ENCODE measurements at places on chromosomes 3 and 15.

DNA sequence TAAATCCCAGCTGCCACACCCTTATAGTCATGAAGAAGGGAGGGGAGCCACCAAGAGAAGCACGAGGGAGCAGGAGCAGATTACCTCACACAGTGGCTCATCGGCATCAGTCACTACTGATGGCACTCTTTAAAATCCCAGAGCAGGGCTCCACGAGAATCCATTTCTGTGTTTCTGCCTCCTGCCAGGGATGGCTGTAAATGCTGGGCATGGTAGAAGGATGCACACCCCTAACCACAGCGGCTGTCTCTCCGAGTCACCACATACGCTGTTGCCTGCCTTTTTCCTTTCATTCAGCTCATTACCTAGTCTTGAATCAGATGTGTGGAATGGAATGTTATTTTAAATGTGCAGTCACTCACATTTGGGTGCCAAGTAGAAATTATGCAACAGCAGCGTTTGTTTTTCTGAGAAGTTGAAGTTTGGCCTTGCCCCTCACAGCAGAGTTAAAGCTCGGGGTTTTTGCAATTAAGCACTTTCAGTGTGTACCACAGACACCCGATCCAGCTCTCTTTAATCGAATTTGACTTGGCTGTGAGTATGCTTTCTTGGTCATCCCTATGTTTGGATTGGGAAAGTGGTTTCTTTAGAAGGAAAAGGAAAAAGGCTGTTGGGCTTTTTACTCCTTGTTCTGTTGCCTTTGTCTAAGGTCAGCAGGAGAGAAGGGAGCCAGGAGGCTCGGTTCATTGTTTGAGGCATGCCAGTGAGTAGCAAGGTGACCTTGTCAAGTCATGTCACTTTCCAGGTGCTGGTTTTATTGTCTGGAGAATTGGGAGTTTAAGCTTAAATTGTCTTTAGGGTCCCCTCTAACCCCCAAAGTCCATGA lies 284.2 kb upstream of the TPM1 start:
- DNase-seq, result no peak

DNA sequence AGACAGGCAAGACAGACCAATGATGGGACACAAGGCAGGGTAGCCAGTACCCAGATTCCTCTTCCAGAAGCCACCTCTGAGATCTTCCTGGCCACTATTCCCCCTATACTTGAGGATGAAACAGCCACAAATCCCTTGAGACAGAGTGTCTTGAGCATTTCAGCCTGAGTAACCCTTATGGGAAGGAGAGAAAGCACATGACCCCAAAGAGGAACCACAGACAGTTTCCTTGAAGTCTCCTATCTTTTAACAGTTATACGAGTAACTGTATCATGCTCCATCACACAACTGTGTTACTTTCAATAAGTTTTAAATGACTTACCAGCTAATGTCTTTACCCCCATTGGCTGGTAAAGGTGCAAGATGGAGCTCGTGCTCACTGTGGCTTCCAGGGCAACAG lies 9.3 kb downstream of the VIPR1 start:
- no peak for DNase-seq

DNA sequence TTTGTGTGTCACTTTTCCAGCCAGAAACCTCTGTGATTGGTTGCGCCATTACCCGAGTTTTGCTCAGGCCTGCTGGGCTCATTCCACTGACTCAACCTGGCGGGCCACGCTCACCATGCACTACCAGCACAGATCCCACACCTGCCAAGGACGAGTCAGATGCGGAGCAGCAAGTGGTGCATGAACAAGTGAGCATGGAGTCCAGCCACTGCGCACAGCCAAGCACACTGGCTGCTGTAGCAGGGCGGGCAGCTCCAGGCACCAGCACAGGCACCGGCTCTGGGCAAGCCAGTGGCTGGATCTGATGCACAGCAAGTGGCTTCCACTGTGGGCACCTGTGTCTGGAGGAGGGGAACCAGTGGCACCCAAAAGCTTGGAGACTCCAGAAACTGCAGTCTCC lies 110.4 kb downstream of the CBLB start:
- DNase-seq, result no peak

DNA sequence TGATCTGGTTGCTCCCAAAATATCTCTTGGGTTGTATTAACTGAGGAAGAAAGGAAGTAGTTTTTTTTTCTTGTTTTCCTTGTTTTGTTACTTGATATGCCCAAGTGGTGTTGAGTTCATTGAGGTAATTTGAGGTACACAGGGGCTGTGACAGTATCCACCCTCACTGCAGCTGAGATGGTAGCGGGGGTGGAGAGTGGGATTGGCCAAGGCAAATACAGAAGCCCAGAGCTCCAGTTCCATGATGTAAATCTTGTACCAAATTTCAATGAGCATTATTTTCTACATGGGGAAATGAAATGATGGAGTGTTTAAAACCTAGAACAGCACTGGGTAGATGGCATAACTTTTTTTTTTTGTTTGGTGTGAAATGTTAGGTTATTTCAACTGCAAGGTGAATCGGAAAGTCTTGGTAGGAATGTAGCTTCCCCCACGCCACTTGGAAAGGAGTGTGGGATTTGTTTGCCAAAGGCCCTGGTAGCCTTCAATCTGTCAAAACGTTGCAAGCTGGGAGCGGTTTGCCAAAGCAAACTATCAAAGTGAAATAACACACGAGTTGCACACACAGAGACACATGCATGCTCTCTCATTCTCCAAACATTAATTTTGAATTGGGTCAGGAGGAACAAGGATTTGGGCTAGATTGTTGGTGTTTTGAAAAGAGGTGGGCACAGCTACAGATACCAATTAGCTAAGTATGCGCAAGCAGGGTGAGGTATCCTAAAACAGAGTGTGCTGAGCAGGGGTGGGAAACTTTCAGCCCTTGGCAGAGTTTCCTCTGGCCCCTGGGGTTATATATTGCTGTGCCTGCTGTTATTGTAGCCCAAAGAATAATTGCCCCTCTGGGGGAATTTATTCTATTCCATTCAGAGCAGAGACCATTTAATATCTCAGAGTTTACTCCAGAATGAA lies 34.6 kb downstream of the THSD4 start:
- peak; percentile 6 for DNase-seq

- DNase-seq, result no peak
These were observed 89.3 kb downstream of the CHD2 start for GRCh38 chr15:92989470-92989869.

All from NCI-H2081 treated with DMSO at 0.1 percent for 48 hours (cell line).